Frontal cortex (tissue), 4 donors: ENCODE measurements at places on chromosomes 2 and 18. TPM values are rescaled to one million over a fixed set of nuclear protein-coding genes. Genes with fewer than 3 reads are reported as not detected.

GRCh38 chr2:86488561-86489250, 47.5 kb downstream of the KDM3A start:
- DNase-seq, result no peak

DNA sequence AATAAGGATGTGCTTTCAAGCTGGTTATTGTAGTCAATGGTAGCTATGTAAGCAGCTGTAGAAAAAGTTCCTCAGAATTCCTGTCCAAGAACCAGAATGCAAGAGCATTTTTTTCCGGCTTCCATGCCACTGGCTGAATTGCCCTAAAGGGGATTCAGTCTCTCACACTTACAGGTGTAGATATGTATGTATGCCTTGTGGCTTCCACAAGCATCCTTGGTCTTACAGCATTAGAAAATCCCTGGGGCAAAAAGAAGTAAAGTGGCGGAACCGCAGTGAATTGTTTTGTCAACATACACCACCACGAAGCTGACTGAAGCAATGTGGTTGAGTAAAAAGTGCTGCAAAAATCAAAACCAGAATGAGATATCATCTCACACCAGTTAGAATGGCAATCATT, 54.6 kb downstream of the FANCL start:
- no peak for DNase-seq

DNA sequence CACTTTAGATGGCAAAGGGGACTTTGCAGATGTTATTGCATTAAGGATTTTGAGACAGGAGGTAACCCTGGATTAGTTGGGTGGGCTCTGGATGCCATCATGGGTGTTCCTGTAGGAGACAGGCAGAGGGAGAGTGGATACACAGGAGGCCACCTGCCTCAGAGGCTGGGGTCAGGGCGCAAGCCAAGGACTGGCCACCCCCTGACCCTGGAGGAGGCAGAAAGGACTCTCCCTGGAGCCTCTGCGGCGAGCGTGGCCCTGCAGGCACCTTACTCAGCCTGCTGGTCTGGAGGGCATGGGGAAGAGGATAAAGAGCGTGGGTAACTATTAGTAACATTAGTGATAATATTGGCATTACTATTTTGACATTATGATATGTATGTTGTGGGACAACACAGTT, 21.6 kb upstream of the OTOS start:
- no peak for DNase-seq

DNA sequence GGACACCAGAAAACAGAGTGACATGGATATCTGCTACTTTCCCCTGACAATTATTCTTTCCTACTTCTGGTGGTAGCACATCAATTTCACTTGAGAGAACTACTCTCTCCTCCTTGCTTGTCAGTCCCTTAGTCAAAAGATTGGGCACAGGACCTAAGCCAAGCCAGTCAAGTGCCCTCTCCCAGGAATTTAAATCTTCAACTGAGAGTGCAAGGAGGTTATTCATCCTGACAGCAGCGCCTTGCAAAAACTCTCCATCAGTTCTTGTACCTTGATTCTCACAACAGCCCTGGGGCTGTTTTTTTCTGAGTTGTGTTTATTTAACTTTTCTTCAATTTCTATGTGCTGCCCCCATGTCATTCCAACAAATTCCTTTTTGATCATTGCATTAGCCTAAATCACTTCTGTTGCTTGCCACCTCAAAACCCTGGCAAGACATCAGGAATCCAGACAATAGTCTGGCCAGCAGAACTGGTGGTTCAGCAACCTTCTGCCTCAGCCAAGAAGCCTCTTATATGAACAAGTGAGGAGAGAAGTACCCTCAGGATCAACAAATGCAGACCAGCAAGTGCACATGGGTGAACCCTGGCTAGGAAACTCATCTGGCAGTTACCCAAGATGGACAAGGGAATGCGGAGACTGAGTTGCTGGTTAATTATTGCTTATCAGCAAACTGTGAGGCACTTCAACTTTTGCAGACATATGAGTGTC, 19.4 kb downstream of the COL4A3 start:
- no peak for DNase-seq

The IL1R1 gene
- 0.41 TPM for total RNA-seq

DNA sequence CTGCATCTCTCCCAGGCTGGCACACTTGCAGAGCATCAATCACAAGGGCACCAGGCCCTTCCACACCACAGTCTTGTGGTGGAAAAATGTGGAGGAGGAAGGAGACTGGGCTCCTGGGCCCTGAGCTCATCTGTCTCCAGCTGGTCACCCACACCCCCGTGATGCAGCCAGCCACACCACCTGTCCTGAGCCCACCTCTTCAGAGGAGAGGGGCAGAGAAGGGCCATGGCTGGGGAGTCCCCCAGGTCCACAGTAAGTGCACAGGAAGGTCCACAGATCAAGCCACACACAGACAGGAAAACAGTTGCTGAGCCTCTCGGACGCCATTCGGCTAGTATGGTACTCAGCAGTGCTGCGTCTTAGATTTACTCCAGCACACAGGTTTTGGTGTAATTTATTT, 203.5 kb upstream of the SALL3 start:
- no peak for DNase-seq

DNA sequence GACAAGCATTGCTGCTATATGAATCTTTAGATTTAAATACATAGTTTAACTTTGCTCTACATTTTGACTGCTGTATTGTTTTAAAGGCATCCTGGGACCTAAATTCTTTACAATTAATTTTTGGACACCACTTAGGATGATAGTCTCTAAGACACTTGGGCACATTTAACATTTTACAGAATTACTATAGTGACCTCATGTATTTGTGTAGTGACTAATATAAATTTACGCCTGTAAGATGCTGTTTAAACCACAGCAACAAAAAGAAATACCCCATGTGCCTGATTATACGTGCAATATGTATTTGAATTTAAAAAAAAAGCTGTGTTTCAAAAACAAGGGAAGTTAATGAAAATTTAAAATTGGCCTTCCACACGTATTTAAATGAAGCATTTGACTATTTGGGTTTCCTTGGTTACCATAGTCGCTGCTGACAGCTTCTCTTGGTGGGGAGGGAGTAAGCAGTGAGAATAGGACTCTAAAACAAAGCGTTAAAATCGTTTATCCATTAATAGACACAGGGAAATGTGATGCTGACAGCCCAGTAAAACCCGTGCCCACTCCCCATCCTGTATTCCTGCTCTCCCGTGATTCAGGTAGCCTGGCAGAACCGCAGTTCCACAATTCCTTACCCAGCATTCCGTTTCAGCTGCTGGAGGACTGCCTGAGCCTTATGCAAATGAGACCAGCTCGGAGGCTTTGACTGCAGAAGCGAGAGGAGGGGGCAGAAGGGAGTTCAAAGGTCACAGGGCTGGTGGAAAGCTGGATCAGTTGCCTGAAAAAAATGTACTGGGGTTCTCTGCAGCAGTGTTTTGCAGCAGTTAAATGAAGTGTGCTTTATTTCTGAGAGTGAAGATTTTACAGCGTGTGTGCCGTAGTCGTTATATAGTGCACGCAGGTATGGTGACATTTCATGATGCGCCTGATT, 104.3 kb downstream of the CSRNP3 start:
- DNase-seq, result no peak

DNA sequence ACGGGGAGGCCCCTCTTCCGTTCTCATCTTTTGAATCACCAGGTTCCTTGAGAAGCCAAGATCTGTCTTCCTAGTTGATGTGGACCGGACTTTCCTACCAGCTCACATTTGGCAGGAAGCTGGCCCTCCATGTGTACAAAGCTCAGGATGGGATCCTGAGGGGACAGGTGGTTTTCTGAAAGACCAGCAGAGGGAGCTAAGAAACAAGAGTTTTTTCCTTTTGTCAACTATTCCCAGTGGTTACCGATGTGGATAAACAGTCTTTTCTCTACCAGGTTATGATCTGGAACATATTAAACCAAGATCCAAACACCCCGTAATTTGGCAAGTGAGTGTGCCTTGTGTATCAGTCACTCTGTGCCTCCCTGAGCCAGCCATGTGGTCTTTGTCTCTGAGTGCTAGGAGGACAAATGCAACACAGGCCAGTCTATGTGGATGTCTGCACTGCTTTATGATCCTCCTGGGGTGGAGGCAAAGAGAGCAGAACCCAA, 25.1 kb upstream of the ARHGAP25 start:
- no peak for DNase-seq

DNA sequence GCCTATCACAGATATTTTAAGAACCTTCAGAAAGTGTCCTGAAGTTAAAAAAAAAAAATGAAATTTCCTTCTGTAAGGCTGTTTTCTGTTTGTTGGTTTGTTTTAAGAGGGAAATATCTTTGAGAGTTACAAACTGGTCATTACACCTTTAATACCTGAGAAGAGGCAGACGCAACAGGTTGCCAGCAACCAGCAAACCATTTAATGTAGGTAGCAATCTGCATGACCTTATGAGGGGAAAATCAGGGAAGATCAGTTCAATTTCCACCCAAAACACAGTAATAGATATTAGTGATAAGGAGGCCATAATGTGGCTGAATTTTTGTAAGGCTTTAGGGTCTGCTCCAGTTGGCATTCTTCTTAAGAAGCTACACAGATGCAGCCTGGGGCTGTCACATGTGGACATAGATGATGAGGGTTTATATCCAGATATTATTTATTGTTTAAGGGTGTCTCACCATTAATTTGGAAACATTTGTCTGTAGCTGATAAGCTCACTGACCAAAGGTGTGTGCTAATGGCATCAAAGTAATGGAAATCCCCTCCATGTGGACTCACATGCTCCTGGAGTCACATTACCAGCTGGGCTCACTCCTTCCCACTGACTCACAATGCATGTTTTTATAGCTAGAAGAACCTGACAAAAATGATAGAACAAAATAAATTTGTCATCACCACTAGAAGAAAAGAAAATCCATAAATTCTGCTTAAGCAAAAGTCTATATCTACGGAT, 83.5 kb upstream of the DTNA start:
- no peak for DNase-seq

The CCDC68 gene
- 1.2 TPM for total RNA-seq

The PARD6G gene
- total RNA-seq, result 9.4 TPM

The LRATD1 gene
- total RNA-seq, result 29.8 TPM

The CEP192 gene
- total RNA-seq, result 73.0 TPM

GRCh38 chr2:101179982-101180381, 28.8 kb upstream of the TBC1D8 start:
- no peak for DNase-seq

The IL37 gene
- not detected for total RNA-seq

DNA sequence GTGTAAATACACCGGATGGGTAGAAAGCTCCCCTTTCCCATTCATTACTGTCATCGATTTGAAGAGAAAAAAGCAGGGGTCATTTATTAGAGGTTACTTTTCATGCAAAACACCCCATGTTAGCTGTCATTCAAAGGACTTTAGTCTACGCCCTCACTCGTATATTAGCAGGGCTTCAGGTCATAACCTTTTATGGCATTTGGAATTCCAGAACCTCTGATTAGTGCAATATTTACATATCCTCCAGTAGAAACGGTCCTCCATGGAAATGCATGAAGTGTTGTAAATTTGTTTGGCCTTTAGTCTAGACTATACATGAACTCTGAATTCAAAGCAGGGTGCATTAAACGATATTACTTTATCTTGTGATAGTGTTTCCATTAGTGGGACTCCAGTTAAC, 180.5 kb downstream of the ZNF516 start:
- no peak for DNase-seq
